Skin of body (tissue), 3 donors: ENCODE measurements at places on chromosomes 2 and 18.

DNA sequence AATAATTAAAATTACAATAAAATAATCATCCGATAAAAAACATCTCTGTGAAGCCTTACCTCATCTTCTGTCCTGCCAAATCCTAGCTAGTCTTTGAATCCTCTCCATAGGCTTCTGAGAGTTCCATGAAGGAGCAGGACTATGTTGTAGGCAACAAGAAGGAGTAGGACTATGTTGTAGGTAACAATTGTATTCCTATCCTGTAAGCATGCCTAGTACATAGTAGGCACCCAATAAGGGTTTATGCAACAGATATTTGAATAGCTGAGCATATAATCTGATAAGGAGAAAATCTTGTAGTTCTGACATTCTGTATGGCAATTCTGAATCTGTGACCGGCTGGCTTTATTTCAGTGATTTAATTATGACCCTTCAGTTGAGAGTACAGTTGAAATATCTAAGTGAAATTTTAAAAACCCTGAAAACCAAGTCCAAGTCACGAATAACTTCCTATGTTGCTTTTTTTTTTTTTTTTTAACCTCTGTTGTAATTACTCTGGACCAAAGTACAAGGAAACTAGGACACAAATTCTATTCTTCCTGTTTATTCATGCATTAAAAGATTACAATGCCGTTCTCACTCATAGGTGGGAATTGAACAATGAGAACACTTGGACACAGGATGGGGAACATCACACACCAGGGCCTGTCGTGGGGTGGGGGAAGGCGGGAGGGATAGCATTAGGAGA lies 27.8 kb downstream of the VWA3B start:
- no peak for DNase-seq

DNA sequence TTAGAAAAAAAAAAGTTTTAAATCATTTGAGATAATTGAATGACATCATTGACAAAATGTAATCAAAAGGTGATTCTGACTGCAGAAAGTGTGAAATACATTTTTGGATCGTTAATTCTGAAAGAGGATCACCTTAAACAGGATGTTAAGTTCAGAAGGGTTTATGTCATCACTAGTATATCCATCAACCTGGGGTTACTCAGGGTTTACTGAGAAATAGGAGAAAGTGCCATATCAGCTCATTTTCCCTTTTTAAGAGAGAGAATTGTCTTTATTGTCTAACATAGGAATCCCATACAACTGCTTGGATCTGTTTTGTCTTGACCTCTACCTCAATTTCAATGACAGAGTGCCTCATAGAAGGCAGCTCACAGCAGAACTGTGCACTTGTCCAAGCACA lies 466.1 kb upstream of the LINC00305 start:
- no peak for DNase-seq

GRCh38 chr2:28716265-28716865 lies 35.3 kb upstream of the PPP1CB start:
- peak; percentile 94 for DNase-seq

GRCh38 chr18:78430131-78430758 lies 549.4 kb upstream of the SALL3 start:
- DNase-seq, result no peak

- no peak for DNase-seq
Measured at GRCh38 chr18:55252053-55252675, 292.9 kb upstream of the CCDC68 start.

- no peak for DNase-seq
Measured at GRCh38 chr2:36463365-36463764, 107.8 kb downstream of the CRIM1 start.

DNA sequence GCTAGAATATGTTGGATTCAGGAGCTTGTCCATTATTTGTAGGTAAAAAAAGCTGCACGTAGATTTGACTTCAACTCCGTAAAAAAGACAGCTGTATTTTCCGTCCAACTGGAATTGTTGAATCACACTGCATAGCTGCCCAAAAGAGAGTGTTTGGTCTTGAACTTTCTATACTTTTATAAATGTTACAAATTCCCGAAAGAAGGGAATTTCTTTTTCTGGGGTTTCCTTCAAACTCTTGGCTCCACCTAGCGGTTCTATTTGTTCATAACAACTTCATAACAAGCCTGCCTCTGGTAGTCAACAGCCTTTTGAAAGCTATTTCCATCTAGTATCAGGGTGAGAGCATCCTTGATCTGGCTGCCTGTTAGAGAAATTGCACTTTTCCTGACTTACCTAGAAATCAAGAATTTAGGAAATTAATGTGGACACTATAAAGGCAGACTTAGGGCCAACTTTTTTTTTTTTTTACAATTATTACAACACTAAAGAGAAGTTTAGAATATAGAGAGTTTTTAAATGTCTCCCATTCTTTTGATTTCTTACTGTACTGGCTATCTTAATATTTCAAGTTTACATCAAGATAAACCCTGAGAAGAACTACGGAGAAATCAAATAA lies 48.1 kb downstream of the TMEM185B start:
- DNase-seq, result peak; percentile 28

DNA sequence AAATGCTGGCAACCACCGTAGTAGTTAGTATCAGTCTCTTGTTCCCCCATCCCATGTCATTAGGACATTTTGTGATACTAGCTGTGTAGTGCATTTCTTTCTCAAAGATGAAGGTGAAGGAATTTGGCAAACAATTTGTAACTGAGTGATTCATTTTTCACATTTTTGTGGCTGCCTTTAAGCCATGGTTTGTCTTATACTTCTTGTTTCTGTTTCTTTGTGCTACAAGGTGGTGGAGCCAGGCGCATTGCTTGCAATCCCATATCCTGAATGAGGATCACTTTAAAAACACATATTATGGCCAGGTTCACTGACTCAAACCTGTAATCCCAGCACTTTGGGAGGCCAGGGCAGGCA lies 40.6 kb downstream of the GPD2 start:
- DNase-seq, result no peak

GRCh38 chr2:207185372-207185771 lies 19.6 kb upstream of the KLF7 start:
- no peak for DNase-seq

- DNase-seq, result no peak
Measured at GRCh38 chr18:13103366-13103765, 112.2 kb downstream of the CEP192 start.

GRCh38 chr2:109531896-109532727 lies 81.7 kb downstream of the SEPTIN10 start:
- DNase-seq, result no peak

DNA sequence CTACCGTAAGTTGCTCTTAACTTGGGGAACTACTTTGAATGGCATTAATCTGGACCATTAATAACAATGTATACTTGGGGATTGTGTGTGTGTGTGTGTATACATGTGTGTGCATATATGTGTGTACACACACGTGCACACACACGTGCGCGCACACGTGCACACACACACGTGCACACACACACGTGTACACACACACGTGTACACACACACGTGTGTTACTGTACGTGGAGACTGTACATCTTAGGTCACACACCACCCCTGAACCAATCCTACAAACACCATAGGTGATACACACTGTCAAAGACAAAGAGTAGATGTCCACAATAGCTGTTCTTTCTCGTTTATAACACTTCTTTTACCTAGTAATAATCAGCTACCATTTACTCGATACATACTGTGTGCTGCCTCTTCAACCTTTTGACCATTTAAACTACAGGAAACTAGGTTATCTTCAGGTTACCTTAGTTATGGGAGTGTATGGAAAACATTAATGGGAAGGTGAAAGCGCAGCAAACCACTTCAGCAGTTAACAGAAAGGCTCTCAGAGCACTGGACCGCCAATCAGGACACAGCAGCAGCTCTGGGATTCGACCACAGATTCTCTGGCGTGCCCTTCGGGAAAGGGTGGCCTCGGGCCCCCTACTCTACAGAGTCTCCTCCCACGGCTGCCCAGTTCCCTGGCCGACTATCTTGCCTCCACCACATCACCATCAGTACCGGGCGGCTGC lies 894 bp upstream of the GCC2 start:
- DNase-seq, result no peak

DNA sequence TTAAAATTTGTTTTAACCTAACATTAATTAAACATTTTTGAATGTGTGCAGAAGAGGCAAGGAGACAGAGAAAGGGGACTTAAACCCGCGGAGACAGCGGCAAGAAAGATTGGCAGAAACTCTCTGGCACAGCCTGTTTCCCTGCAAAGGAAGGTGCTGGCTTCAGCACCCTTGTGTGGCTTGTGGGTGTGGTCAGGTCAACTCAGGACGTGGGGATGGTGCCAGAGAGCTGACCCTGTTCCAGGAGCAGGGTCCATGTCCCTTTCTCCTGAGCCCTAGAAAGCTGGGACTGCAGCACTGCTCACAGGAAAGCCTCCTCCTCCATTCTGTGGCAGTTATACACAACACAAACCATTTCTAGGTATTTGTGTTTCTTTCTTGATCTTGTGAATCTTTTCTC lies 176.2 kb upstream of the ST6GAL2 start:
- no peak for DNase-seq

DNA sequence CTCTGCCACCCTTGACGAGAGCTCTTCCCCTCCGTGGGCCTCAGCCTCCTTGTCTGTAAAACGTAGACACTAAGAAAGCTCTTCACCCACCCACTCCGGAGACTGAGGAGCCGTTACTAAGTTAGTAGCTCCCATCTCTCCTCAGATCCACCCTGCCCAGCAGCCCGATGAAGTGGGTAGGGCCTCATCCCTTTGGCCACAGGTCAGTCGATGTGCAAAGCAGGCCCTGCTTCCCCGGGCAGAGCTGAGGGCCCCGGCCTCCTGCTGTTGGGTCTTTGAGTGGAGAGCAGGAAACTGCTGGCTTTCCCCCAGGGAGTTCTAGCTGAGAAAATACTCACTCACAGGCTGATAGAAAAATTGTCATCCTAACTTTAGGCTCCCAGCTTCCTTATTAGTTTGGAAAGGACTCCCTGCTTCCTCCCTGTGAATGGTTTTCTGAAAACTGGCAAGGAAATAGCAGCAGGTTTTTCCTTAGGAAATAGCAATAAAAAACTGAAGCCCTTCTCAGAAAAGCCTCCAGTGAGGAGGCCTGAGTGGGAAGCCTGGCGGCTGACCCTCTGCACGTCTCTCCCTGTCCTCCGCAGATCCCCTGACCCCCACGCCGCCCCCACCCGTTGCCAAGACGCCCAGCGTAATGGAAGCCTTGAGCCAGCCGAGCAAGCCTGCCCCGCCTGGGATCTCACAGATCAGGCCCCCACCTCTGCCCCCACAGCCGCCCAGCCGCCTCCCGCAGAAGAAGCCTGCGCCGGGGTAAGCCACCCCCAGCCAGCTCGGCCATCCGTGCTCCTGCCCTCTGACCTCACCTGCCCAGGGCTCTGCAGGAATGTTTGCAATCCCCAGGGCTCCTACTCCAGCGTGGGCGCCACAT lies 30.2 kb downstream of the ITGB1BP1 start:
- peak; percentile 55 for DNase-seq

DNA sequence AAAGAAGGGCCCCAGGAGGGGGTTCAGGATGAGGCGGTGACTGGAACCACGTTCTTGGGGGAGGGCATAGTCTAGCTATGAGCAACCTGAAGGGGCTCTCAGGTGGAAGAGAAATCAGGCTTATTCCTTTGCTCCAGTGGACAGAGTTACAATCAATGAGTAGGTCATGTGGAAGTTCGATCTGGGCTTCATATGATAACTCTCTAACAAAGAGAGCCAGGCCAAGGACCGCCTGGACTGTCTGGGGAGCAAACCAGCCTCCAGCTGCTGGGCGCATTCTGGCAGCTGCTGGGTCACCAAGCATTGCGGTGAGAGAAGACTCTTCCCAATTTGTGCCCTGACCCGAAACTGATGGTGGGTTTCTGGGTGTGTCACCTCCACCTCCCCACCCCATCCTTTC lies 180.3 kb upstream of the SMAD2 start:
- no peak for DNase-seq

- DNase-seq, result no peak
Measured at GRCh38 chr2:40418614-40419363, 33.1 kb downstream of the SLC8A1 start.

DNA sequence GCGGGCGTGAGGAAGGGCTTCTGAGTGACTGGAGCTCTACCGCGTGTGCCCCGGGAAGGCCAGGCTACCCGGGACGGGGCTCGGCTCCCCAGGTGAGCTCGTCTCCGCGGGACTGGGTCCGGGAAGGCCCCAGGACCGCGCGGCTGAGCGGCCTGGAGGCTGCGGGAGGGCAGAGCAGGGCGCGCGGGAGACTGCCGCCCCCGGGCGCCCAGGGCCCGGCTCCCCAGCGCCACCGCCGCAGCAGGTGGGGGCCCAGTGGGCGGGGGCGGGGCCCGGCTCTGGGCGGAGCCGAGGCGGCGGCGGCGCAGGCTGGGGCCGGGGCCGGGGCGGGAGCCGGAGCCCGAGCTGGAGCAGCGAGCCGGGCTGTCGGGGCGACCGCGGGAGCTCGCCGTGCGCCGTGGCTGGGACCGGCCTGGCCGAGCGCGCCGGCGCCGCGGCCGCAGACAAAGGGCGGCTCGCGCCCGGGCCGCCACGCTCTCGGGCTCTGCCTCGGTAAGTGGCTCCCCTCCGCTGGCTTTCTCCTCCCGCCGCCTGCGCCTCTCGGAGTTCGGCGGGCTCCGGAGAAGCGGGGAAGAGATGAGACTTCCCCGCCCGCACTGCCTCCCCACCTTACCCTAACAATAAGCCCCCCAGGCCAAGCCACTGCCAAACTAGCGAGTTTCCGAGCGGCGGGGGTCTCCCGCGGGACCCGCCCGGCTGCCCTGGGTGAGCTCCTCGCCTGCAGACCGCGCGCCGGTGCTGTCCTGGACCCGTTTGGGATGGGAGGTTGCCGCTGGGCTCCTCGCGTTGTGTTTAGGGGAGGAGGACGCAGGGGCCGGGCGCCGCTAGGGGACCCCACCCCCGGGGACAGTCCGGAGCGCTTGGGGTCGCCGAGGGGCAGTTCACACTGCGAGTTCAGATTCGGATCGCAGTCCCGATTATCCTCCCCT lies at the start of gene MAPK4:
Gene MAPK4, plus strand, starts transcription at position 336 of the 929 bp plus-strand sequence. CDS start 103,872 bp downstream, outside the sequence.
- no peak for DNase-seq

GRCh38 chr2:199485732-199486335 lies 28.1 kb upstream of the SATB2 start:
- no peak for DNase-seq

DNA sequence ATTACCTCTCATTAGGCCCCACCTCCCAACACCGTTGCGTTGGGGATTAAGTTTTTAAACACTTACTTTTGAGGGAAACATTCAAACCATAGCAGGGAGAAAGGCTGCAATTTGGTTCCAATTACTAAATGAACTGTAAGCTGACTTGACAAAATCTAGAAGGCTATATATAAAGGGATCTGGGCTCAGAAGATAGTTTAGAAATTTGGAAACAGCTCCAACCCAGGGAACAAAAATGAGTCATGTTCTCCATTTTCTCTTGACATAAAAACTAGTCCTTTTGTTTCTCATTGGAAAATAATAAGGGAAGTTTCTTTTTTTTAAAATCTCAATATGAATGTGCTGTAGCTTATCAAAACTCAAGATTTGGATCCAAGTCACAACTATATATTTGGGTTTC lies 17.5 kb downstream of the MOGAT1 start:
- peak; percentile 48 for DNase-seq

GRCh38 chr2:176464886-176465564 lies 195.8 kb downstream of the MTX2 start:
- DNase-seq, result no peak

DNA sequence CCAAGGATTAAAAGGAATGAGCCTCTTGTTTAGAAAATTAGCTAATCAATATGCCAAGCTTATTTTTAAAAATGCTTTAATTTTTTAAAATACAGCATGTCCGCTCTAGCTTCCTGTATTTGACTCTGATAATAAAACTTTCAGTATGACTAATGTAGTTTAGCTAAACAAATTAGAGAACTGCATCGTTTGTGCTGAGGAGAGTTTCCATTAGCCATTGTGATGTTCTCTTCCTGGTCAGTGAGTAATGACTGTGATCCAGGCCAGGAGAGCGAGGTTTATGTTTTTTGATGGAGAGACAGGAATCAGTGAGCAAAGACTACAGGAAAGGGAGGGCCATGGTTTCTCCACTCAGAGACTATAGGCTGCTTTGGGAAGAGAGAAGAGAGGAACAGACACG lies 237.2 kb upstream of the ETAA1 start:
- DNase-seq, result no peak

GRCh38 chr18:47110492-47111274 lies 39.6 kb downstream of the HDHD2 start:
- DNase-seq, result no peak
